ENCODE measurements at places on chromosomes 11 and 22.

GRCh38 chr22:37454857-37455686 lies 27.8 kb upstream of the ELFN2 start:
- no peak for DNase-seq

GRCh38 chr22:35910003-35910769 lies 118.4 kb downstream of the RBFOX2 start:
- no peak for DNase-seq

- no peak for DNase-seq
These were observed 25.4 kb upstream of the SORL1 start for GRCh38 chr11:121426476-121427399.

DNA sequence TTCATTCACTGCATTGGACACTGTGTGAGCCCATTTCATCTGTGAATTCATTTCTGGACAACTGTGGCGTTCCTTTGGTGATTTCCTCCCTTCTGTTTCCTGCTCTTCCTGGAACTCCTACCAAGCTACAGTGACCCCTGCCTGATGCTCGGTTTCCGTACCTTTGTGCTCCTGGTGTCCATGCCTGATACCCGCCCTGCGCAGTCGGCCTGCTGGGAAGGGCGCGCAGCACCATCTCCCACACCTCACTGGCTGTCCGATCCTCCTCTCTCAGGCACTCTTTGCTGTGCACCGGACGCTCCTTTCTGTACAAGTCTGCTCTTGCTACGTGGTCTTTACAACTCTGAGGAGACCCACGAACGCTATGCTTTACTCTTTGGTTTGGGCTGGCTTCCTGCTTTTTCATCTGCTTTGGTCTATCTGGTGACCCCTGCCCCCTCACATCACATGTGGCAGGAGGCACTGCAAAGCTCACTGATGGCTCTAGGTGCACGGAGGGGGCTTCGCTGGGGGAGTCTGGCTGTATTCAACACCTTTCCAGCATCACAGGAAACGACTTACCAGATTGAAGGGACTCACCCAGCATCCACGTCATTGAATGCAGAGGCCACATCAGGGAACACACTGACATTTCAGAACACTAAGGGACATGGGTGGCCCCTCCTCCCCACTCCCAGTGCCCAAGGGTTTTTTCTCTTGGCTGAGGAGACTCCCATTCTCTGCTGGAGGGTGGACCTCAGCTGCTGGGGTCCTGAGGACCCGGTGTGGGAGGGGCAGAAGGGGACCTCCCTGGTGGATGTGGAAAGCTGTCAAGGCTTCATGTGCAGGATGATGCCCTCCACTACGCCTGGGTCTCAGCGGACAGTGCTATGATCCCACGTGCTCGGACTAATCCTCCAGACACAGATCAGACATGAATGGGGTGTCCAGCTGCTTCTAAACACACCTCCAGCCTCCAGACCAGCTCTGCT lies 27.0 kb upstream of the MOB2 start:
- no peak for DNase-seq

- no peak for DNase-seq
These were observed 18.9 kb downstream of the TEAD1 start for GRCh38 chr11:12693094-12693478.

DNA sequence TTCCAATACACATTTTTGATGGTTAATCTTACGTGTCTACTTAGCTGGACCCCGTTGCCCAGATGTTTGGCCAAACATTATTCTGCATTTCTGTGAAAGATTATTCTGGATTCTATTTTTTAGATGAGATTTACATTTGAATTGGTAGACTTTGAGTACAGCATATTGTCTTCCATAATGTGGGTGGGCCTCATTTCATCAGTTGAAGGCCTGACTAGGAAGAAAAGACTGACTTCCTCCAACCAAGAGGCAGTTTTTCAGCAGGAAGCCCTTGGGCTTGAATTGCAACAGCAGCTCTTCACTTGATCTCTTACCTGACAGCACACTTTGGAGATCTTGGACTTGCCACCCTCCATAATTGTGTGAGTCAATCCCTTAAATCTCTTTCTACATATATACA lies 58.7 kb downstream of the FDX1 start:
- no peak for DNase-seq

- no peak for DNase-seq
These were observed 8.0 kb upstream of the NDUFS8 start for GRCh38 chr11:68022531-68022930.

GRCh38 chr11:117662255-117662654 lies 134.8 kb downstream of the DSCAML1 start:
- DNase-seq, result no peak

DNA sequence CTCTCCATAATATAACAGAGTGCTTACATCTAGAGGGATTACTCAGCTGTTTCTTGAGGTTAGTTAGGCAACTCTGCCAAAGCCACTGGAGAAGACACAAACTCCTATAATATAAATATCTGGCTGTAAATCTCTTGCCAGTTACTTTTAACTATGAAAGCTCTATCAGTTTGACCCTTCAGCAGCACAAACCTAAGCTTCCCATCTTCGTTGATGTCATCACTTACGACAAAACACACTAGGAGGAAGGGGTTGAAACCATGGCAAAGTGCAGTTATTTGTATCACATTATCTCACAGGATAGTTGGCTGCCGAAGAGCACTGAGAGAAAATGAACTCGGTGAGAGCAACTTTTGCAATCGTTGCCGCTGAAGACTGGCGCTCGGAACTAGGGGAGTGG lies 922.1 kb downstream of the OPCML start:
- DNase-seq, result no peak

GRCh38 chr22:19524170-19525115 lies at the start of gene CLDN5:
Gene CLDN5, minus strand, starts transcription at chr22:19524410. Its CDS starts 155 bp downstream, at chr22:19524255.
- DNase-seq, result no peak

DNA sequence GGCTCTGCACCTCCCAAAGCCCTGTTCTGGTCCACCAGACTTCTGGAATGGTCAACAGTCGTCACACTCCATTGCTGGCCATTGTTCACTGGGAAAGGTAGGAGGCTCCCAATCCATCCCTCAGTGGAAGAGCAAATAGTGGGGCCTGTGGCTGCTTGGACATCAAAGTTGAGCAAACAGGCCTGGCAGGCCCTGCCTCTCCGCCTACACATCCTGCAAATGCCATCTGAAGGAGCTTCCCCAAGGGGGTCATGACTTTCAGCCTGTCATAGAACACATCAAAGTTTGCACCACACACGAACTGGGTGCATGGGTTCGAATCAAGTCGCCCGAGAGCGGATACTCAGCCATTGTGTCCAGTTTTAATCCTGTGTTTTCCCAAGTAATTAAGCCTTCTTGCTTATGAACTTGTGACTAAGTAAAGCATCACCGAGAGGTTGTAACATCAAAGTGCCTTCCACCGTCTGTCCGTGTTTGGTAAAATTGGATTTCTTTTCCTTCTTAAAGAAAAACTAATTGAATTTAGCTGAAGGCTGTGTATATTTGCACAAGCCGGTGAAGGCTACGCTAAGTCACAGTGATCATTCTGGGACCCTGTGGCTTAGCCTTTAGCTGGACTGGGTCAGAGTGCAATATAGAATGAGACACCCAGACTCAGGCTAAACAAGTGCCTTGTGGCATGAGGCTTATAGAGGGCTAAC lies 36.1 kb downstream of the CLPB start:
- no peak for DNase-seq

DNA sequence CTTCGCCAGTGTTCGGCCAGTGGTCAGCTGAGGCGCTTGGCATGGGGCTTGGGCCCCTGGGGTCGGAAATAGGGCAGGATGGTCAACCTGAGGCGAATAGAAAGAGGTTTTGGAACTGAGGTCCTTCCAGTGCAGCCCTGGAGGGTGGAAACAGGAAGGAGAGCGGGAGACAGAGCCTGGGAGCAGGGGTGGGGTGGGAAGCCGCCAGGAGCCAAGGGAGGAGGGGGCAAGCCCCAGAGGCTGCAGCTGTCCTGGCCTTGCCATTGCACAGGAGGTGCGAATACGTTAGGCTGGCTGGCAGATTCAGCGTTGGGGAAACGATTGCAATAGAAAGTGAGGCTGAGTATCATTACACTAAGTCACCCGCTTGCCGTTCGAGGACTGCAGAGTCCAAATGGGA lies 13.9 kb upstream of the KCTD17 start:
- no peak for DNase-seq

DNA sequence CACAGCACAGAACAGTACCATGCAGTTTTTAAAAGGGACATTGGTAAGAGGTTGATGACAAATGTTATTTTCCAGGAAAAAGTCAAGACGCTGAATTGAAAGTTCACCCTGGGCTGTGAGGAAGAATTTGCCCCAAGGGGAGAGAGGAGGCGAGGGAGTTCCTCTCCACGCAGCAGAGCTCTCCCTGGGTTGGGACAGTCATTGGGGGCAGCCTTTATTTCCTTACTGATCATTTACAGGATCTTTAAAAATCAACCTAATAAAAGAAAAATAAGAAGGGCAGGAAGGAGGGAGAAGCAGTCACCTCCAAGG lies 49.9 kb upstream of the WNT7B start:
- DNase-seq, result no peak

DNA sequence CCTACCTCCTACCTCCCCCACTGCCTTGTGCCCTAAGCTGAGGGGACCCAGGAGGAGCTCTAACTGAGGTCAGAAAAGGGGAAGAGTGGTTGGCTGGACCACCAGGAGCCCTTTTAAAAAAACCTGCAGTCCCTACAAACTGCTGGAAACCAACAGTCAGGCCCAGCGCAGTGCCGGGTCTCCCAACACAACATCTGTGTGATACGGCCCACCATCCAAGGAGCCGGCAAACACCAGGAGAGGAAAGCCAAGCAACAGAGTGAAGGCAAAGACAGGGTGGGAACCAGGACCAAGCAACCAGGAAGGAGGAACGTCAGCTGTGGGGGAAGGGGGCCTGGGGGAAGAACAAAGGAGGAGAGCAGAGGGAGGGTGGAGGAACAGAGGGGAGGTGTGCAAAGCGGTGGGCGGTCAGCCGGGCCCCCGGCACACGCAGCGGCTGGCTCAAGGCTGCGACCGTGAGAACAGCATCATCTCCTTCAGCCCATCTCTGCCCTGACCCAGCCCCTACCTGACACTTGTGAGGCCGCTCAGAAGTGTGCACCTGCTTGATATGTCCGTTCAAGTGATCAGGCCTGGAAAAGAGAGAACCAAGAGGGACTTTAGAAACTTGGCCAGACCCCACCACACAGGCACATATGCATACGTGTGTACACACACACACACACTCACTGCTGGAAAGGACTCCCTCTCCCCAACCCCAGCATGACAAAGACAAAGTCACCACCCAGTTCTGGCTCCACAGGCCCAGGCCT lies 3.6 kb downstream of the PATZ1 start:
- DNase-seq, result no peak

GRCh38 chr11:134033696-134034491 lies 35.0 kb upstream of the JAM3 start:
- DNase-seq, result no peak

Data from NCI-H1930 (cell line).